ENCODE measurements at places on chromosomes 12 and 14.

DNA sequence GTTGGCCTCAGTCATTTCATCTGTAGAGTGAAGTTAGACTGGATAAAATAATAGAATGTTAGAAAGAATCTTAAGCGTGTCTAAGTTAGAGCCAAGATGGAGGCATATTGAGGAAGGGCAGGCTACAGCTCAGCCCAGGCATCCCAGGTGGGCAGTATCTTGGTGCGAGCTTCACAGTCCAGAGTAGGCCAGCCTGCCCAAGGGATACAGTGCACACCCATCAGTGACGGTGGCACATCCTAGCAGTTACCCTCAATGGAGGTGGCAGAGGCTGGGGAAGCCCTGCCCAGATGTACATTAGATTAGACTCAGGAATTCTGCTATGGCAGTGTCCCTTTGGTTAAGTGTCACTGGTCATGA, 21.5 kb downstream of the TULP3 start:
- no peak for DNase-seq

- DNase-seq: peak; percentile 38
Measured at GRCh38 chr14:51527073-51527472, 124.6 kb upstream of the FRMD6 start.

DNA sequence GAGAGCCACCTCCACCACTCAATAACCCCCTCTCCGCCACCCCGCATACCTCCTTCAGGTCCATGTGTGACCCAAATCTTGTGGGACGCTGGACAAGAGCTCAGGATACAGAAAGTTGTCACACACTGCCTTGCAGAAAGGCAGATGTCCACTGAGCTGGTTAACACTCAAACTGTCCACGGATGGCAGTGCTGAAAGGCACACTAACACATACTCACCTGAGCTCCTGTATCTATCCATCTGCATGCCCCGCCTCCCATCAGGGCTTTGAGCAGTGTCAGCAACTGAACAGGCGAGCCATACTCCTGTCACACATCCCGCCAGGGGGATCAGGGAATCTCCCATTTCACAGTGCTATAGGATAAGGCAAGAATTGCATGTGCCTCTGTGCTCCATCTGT, 642.0 kb downstream of the GALC start:
- DNase-seq: no peak

GRCh38 chr12:1805441-1806081, 14.8 kb upstream of the LRTM2 start:
- no peak for DNase-seq

GRCh38 chr14:31927348-31927832, 149.7 kb upstream of the ARHGAP5 start:
- DNase-seq: no peak

GRCh38 chr12:75525263-75525662, 13.9 kb upstream of the KRR1 start:
- DNase-seq: no peak

GRCh38 chr14:97543816-97544215, 746.6 kb downstream of the VRK1 start:
- DNase-seq: no peak

GRCh38 chr12:15536446-15536845, 214.1 kb downstream of the PTPRO start:
- DNase-seq: peak; percentile 20

DNA sequence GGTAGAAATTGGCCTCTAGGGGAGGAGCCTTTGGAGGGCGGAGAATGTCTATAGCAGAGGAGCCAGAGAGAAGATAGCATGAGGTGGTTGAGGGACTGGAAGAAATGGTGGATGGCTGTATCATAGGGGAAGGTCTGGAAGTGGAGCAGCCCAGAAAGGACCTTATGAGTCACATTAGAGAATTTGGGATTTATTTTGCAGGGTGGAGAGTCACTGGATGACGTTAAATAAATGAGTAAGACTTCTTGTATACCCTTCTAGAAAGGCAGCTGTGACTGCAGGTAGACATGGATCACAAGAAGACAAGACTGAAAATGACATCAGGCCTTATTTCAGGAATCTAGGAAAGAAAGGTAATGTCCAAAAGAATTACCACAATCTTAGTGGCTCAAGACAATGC, 208.2 kb upstream of the TMTC1 start:
- no peak for DNase-seq

DNA sequence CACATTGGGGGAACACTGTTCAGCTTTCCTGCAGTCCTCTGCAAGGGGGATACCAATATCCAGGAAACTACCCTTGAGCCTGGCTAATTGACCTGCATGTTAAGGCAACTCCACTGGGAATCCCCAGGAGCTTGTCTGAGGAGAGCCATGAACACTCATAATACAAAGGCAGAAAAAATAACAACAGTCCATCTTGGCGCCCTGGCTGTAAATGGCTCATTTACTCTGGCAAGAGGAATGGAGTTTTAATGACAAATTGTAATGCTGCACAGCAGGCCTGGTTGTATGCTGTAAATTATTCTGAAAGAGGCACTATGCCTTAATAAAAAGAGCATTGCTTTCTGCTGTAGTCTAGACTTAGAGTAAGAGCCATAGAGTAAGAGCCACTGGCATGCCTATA, 58.3 kb downstream of the SLC8A3 start:
- DNase-seq: no peak

DNA sequence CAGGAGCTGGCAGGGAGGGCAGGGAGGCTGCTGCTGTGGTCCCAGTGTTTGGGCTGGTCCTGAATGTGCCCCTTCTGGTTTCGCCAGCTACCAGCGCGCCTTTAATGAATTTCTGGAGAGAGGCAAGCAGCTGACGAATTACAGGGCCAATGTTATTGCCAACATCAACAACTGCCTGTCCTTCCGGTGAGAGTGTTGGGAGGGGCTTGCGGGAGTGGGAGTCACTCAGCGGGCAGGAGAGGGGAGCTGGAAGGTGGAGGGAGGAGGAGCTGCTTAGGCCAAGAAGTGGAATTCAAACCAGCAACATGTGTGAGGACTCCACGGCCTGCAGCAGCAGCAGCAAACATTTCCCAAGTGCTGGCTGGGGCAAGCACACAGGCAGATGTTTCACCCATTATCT, 7.7 kb downstream of the TNFAIP2 start:
- DNase-seq: no peak

DNA sequence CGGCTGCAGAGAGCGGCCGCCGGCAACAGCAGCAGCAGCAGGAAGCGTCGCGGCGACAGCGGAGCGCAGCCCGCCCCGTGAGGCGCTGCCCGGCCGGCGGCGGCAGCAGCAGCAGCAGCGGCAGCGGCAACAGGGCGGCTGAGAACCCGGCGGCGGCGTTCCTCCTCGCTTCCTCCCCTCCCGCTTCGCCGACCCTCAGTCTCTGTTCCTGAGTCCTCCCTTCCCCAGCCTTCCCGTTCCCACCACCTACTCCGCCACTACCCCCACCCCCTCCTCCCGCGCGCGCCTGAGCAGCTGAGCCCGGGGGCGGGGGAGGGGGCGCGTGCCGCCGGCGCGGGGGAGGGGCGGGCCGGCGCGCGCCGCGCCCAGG, 310 bp downstream of the BICDL1 start:
- no peak for DNase-seq

DNA sequence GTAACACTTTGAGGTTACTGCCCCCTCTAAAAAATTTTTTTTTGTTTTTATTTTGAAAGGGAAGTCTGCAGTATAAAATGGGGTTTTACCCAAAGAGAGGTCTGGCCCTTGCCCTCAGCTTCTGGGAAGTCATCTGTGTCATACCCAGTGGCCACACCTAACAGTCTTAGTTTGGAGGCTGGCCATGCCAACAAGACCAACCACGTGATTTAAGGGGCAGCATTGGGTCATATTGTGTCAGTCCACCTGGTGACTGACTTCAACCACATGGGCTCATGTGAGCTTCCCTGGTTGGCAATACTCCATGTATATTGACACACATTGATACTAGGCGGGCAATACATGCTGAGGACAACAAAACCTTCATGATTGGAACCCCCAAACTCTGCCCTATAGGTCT, 173.9 kb downstream of the GXYLT1 start:
- no peak for DNase-seq

All from DMS53 (cell line).